ENCODE measurements at places on chromosomes 7 and 10.

GRCh38 chr7:24587853-24588252 is 14.6 kb downstream of the PALS2 start:
- DNase-seq: peak; percentile 30

GRCh38 chr7:122183106-122183505 is 39.1 kb upstream of the AASS start:
- no peak for DNase-seq

GRCh38 chr10:120403109-120403508 is 53.9 kb upstream of the PLPP4 start:
- no peak for DNase-seq

GRCh38 chr7:22551768-22552513 is 52.0 kb upstream of the STEAP1B start:
- no peak for DNase-seq

GRCh38 chr7:55190511-55191160 is 171.8 kb downstream of the EGFR start:
- no peak for DNase-seq

DNA sequence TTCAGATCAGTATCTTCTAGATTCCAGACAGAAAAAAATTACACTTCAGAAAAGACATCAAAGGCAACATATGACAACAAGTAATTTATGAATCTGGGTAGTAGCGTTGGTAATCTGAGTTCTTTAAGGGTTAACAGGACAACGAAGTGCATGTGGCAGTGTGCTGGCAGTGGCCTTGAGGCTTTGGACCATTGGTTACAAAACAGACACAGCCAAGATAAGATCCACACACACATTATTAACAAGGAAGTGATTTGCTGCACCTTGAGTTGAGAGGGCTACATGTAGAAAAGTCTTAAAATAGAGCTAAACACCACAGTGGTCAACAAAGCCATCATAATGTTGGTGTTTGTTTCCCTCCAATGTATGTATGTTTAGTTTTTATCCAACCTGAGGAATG is 40.6 kb downstream of the AKR1D1 start:
- no peak for DNase-seq

GRCh38 chr7:48109848-48110663 is 21.0 kb downstream of the UPP1 start:
- DNase-seq: peak; percentile 57

- DNase-seq: no peak
Measured at GRCh38 chr10:21926358-21926925, 77.1 kb downstream of the DNAJC1 start.

DNA sequence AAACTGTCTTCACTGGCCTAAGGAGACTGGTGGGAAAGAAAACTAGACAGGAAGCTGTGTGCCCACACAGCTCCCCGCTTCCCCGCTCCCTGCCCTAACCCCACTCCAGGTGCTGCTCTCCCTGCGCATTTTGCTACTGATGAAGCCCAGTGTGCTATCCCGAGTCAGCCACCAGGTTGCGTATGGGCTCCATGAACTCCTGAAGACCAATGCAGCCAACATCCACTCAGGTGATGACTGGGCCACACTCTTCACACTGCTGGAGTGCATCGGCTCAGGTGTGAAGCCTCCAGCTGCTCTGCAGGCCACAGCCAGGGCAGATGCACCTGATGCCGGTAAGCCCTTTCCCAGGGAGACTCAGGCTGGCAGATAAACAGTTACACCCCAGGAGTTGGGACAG is 20.3 kb upstream of the NFKB2 start:
- no peak for DNase-seq

- no peak for DNase-seq
Measured at GRCh38 chr10:87920538-87920937, 57.1 kb downstream of the PTEN start.

GRCh38 chr7:90430614-90431460 is 27.6 kb downstream of the CLDN12 start:
- DNase-seq: peak; percentile 66

GRCh38 chr7:51187941-51188340 is 128.7 kb downstream of the COBL start:
- DNase-seq: peak; percentile 32

GRCh38 chr7:112076324-112076723 is 129.9 kb downstream of the DOCK4 start:
- DNase-seq: no peak

DNA sequence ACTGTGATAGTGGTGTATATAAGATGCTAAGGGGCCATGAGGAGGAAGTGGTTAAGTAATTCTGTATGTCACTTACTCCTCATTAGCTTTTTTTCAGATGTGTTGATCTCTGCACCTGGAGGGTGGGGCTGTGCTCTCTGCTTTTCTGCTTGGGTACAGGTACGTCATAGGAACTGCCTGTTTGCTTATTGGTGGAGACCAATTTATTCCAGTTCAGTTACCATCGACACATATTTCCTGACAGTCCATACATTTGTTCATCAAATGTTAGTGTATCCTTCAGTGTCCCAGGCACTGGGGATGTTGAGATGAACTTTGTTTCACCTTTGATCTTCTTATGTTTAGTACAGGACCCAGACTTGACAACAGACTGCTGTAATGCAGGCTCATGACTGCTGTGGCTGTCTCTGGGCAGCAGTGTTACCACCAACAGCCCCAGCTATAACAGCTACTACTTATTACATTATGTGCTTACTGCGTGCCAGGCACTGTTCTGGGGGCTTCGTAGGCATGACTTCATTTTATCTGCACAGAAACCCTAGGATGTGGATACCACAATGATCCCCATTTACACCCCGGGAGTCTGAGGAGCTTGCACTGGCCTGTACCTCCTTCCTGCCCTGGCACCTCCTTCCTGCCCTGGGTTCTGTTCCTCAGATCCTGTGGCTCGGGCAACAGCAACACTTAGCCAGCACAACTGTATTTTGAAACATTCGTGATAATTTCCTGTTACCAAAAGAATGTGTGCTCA is 87.4 kb downstream of the BUB3 start:
- DNase-seq: no peak

GRCh38 chr7:128211626-128212025 is 29.5 kb upstream of the LEP start:
- DNase-seq: no peak

GRCh38 chr7:28112883-28113540 is 67.6 kb downstream of the JAZF1 start:
- peak; percentile 33 for DNase-seq

DNA sequence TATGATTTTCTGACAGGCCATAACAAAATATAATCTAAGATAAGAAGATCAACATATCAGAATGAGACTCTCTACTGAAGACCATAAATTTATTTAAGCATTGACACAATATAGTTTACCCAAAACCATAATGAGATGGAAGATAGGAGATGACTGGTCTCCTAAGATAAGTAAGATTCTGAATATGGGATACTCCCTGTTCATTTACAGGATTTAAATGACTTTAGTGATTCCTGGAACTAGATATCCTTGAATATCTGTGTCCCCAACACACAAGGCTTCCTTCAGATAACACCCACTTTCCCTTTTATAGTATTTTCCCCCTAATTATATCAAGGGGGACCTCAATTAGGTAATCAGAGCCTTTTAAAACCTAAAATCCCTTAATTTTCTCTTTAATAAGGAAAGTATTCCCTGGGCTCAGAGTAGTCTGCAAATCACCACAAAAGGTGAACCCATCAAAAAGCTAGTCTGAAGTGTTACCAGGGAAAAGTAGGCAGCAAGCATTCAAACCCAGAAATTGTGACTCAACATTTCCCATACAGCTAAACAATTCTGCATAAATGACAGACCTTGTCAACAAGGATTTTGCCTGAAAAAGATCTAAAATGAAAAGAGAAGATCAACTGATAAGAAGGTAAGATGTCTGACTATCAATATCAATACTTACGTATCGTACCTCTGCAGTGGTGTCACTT is 99.9 kb downstream of the CNOT4 start:
- no peak for DNase-seq

DNA sequence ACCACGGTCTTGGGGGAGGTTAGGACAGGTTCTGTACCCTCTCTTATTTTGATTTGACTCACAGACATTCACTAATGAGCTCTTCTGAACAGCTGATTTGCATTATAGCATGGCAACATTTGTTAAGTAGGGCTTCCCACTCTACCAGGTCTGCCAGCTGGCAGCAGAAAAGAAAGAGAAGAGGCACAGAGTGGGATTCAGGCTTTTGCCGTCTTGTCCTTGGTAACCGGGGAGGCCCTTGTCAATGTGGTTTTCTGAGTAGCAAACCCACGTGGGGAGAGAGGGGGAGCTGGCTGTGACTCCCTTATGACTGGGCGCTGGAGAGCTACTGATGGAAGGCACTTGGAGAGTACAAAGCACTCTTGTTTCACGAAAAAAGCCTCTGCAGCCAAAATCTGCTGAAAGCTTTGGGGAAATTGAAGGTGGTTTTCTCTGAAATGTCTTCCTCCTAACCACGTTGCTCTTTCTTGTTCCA is 355.3 kb upstream of the GALNT17 start:
- no peak for DNase-seq

GRCh38 chr7:74058486-74058885 is 25.1 kb upstream of the LIMK1 start:
- no peak for DNase-seq

GRCh38 chr10:3961082-3961481 is 176.1 kb upstream of the KLF6 start:
- no peak for DNase-seq

DNA sequence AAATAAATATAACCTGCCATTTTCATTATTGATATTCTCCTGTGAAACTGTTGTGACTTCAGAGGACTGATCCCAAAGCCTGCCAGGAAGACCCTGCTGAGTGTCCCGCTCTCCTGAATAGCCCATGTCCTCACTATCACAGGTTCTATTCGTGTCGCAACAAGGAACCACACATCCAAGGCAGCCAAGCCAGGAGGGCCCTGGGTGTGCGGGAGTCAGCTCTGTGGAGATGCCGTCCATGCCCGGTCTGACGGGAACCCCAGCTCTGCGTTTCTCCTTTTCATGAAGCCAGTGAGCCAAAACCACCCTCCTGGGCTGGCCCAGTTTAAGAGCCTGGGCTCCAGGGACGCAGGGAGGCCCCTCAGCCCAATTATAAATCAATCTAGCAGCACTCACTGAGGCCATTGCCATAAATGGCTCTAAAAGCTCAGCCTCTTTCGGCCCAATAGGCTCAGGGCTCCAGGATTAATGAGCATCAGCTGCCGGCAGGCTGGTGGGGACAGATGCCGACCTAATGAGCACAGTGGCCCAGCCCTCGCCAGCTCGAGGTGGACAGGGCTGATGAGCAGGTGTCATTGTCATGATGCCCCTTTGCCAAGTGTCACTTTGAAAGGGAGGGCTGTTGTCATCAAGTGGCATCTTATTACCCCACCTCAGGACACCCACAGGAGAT is 177.9 kb downstream of the PLXNA4 start:
- DNase-seq: no peak

DNA sequence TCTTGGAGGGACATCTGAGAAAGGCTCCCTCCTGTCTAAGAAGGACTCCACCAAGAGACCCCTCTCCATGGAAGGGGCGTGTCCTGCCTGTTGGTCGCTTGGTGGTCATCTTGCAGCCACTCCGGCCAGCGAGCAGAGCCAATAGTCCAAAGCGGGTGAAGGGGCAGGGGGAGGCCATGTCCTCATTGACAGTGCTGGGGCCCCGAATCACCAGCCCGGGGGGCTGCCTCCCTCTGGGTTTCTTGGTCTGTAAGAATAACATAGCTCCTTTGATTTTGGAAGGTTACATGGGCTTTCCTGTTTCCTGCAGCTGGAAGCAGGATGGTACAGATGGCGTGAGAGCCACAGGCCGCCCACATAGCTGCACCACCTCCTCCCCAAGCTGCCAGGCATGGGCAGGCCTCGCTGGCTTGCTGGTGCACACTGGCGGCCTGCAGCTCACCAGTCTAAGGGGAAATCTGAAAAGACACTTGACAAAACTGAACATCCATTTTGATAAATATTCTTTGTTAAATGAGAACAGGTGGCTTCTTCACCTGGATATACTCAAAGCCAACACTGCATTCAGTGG is 105.8 kb downstream of the ARHGAP22 start:
- DNase-seq: no peak

DNA sequence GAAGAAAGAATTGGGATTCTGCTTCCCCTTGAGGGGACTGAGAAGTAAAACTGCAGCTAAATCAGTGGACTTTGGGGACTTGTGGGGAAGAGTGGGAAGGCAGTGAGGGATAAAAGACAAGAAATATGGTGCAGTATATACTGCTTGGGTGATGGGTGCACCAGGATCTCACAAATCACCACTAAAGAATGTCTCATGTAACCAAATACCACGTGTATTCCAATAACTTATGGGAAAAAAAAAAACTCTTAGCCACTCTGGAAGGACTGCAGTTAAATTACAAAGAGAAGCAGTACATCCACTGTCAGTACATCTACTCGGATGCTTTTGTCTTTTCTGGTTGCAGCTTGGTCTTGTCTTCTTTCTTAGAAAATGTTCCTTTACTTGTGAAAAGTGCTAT is 27.4 kb upstream of the GOT1 start:
- no peak for DNase-seq

- peak; percentile 8 for DNase-seq
Measured at GRCh38 chr7:122887198-122887597, 938 bp upstream of the CADPS2 start.

DNA sequence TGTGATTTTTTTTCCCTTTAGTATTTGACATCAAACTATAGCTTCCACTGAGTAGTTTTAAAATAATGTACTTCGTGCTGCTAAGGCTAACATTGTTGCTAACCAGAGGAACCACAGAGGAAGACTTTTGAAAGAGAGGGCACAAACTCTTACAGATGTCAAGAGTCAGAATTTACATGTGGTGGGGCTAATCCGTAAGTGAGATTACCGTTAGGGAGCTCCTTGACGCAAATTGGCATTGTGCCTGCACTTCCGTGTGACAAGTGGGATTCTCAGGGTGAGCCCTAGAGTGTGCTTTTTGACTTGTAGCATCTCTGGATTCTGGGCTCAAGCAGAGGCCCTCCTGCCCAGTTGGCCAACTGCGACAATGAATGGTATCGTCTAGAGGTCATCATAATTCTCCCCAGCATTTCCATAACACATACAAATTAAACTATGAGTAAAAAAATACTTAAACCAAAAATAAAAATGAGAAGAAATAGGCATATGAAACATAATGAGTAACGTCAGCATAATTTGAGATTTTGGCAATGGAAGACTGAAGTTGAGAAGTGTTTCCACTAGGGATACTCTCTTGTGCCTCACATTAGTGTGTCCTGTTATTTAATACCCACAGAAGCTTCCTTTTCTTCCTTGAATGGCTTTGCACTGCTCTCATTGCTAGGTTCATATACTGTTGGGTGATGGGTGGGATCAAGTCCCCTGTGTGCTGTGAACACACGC is 164.0 kb downstream of the SDK1 start:
- no peak for DNase-seq

DNA sequence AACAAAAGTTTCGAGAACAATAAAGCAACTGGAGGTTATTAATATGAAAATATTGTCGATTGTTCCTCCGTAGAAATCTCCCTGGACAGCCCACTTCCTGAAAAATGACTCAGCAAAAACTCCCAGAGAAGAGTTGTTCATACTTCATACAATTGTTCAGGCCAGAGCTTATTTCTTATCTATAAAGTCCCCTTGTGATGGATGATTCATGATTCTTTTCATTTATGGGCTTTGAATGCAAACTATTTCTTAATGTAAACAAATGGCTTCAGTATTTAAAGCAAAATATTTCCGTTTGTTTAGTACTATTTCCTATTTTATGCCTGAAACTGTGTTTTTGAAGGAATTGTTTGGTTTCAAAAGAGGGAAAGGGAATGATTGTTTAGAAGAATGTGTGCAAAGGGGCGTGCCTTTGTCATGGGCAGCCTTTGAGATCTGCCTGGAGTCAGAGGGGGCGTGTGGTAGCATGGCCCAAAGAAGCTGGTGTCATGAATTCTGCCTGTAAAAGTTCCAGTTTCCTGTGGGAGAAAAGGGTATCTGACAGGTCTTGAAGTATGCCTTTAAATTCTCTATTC is 26.2 kb upstream of the EXOC6 start:
- DNase-seq: no peak

Measured in NCI-H2171 treated with DMSO at 0.1 percent for 48 hours (cell line).